ENCODE measurements at places on chromosomes 7 and 10.

DNA sequence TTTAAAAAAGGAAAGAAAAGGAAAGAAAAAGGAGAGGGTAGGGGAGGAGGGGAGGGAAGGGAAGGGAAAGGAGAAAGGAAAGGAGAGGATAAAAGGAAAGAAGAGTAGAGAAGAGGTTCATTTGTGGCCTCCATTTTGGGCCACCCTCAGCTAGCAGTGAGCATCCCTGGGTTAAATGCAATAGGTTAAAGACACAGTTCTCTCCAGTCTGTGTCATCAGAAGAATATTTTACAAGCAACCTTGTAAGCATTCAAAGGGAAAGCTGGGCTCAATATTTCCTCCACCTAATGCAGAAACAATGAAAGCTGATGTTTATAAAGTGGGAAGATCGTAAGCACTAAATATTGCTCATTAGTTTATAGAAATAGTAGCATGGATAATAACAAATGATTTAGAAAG, 219.1 kb upstream of the PITRM1 start:
- no peak for DNase-seq

GRCh38 chr7:70383066-70383782, 748.7 kb upstream of the GALNT17 start:
- DNase-seq, result no peak

DNA sequence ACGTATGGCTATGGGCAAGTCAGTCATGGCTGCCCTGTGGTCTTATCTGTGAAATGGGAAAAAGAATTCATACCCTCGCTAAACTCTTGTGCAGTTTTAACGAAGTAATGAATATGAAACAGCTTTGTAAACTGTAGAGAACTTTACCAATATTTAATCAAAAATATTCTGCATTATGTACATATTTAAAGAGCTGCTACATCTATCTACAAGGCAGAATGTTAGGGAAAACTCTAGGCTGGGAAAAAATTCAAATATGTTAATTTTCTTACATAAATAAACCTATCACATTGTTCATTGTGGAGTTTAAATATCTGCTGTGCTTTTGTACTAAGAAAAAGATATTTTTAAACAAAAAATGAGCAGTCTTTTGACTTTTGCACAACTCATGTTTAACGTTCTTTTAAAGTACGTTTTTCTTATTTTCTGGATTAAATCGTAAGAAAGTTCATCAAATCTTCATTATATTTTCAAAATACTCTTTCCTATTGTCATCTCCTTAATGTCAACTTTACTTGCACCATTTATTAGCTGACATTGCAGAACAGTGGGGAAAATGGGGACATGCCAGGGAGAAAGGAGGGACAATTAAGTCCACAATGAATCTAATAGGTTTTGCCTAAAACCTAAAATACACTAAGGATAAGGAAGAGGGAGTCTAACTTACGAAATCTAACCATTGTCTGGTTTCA, 57.5 kb downstream of the ICA1 start:
- DNase-seq, result no peak

- no peak for DNase-seq
Observed at GRCh38 chr7:83520726-83521125, 128.2 kb downstream of the SEMA3E start.

GRCh38 chr7:34849163-34849960, 187.9 kb downstream of the DPY19L1 start:
- no peak for DNase-seq

GRCh38 chr10:37488792-37489657, 363.6 kb downstream of the ANKRD30A start:
- no peak for DNase-seq

DNA sequence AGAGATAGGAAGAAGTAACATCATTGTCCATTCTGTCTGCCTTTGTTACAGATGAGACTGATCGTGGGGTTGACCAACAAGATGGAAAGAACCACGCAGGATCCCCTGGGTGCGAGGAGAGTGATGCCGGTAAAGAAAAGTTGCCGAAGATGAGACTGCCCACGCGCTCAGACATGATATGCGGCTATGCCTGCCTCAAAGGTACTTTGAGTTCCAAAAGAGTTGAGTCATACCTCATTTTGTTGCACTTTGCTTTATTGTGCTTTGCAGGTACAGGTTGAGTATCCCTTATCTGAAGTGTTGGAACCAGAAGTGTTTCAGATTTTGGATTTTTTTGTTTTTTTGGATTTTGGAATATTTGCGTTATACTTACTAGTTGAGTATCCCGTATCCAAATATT, 12.2 kb upstream of the CLCN1 start:
- DNase-seq, result no peak

GRCh38 chr10:64750672-64751071, 1229.5 kb downstream of the REEP3 start:
- no peak for DNase-seq

- DNase-seq, result no peak
Observed at GRCh38 chr10:91803386-91804125, 5.3 kb downstream of the TNKS2 start.

GRCh38 chr7:37109016-37109683, 339.5 kb downstream of the ELMO1 start:
- DNase-seq, result no peak

- no peak for DNase-seq
Observed at GRCh38 chr10:132446195-132446581, 49.2 kb downstream of the PWWP2B start.

- no peak for DNase-seq
Observed at GRCh38 chr10:130395248-130395936, 259.2 kb downstream of the GLRX3 start.

DNA sequence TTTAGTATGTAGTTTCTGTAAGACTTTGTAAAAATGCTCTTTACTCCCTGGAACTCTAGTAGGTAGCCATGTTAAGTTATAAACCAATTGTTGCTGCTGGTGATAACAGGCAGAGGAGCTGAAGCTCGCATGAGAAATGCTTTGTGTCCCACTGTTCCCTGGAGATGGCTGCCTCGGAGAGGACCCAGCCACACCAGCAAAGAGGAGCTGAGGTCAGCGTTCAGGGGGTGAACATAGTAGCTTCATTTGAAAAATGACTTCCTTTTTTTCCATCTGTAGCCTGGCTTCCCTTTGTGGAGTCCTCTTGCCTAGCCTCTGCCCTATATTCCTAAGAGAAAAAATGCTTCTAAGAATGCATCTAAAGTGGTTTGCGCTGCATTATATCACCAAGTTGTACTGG, 20.3 kb downstream of the CELF2 start:
- no peak for DNase-seq

DNA sequence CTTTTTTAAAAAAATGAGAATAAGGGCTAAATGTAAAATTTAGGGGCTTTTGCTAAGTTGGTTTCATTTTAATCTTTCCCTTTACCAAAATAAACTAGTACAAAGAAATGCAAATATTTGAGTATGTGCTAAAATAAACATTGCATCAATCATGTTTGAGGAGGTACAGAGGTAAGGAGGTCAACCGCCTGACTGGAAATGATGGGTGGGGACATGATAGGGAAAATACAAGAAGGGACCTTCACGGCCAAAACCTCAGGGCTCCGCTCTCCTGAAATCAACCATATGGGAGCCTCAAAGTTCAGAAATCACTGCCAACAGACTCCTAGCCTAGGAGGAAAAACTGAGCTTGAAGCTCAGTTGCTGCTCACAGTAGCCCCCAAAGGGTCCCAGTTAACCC, 207.6 kb downstream of the AHR start:
- no peak for DNase-seq

GRCh38 chr7:150587551-150587950, 20.4 kb downstream of the GIMAP4 start:
- no peak for DNase-seq

- DNase-seq, result no peak
Observed at GRCh38 chr10:99329554-99330346, 594 bp downstream of the CNNM1 start.

GRCh38 chr10:58517081-58517480, 4.4 kb downstream of the BICC1 start:
- DNase-seq, result no peak

DNA sequence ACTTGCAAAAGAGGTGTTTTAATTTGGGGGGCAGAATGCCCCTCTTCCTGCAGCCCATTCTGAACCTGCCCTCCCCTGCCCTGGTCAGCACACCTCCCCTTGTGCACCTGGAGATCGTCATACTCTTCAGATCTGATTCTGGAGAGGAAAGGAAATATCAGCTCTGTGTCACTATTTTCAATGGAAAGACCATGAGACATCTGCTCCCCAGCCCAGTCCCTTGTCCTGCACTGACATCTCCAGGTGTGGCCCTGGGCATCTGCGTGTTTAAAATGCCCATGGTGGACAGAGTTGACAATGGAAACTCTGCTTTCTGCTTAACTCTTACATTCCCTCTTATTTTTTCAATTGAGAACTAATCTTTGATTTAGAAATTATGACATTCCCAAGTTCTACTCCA, 41.6 kb upstream of the RASGEF1A start:
- DNase-seq, result no peak

DNA sequence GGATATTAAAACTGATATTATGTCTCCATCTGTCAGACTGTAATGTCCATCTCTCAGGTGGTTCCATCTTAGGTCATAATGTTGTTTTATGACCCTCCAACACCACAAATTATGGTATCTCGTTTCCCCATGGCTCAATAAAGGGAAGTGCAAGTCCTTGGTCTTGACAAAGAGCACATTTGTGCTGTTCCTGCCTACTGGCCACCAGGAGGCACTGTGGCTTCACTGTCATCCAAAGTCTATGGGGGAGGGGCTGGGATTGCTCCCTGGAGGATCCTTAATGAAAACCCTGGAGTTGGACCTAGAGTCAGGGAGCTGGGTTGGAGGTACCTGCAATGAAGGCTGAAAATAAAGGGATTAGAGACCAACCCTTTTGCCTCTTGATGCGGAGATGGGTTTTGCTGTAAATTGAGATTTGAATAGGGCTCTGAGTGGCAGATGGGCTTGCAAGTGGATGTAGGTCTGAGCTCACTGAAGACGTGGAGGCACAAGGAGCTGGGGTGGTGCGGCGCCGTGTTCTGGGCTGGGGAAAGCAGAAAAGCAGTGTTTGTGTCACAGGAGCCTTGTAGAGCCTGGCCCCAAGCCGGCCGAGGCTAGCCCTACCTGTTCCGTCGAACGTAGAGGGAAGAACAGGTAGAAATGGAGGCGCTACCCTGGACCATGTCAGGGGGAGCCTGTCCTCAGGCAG, 180.5 kb upstream of the PRSS58 start:
- no peak for DNase-seq

DNA sequence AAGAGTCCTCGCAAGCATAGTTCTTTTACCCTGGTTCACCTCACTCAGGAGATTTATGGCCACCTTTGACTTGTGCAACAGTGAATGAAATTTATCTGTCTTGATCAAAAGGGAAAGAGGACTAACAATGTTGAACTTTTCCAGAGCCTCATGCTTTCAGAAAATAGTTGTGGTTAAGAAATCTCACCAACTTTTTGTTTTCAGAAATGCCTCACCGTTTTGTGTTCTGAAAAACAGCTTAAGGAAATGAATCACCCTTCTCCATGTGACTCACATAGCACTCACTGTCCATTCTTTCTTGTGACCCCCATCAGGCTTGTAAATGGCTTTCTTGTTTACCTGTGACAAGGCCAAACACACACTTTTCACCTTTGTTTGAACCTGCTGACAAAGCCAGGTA, 148.6 kb upstream of the FAM3C start:
- no peak for DNase-seq

DNA sequence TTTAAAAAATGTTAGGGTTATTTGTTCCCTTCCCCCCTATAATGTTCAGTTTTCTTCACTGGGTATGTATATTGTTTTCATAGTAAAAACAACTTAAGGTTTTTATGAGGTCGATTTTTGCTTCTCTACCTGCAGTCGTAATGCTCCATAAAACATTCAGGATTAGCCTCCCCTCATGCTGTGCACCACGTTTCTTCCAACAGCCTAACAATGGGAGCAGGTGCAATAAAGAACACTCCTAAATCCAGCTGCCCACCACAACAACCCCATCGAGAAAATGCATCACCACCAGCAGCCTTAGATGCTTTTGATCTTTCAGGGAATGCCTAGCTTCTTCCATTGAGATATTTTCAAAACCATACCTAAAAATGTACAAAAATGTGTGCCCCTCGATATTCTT, 111.1 kb downstream of the ADAM12 start:
- no peak for DNase-seq

GRCh38 chr7:73307436-73307835, 1.2 kb downstream of the NSUN5 start:
- no peak for DNase-seq

DNA sequence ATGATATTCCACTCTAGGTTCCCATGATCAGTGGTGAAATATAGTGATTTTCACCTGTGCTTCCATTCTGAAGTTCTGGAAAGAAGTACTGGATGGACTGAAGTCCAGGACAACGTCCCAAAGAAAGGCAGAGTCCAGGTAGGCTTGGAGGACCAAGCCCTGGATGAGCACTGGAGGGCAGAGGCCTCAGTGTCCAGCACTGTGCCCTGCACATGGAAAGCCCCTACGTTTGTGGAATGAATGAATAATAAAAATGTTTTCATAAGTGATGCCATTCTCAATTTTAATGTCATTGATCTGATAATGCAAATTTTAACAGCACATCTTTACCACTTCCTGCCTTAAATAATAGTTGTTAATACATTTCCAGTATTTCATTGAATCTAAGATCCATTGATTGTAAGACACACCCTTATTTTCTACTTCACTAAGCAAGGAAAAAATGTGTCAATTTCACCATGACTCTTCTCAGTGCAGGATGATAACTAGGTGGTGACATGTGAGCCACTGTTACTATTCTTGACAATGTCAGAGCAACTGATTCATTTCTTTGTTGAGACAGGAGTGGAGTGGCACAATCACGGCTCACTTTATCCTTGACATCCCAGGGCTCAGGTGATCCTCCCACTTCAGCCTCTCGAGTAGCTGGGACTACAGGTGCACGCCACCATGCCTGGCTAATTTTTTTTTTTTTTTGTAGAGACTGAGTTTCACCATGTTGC, 35.2 kb downstream of the ZNF783 start:
- no peak for DNase-seq

DNA sequence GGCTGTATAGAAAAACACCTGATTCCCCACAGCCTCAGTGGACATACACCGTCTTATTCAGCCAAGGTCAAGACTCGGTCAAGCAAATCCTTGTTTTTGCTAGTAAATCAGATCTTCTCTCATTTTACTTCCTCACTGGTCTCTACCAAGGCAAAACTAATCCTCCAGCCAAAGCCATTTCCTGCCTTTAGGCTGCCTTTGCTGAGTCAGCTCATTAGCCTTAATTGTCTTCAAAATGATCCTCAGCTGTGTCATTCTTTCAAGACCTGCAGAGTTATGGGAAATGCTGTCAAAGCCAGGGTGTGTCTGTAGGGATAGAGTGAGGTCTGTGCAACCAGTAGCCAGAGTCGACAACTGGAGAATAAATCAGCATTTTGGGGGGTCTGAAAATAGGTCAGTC, 107.2 kb upstream of the FAM180A start:
- DNase-seq, result no peak

GRCh38 chr7:35695473-35695850, 527 bp upstream of the HERPUD2 start:
- no peak for DNase-seq

DNA sequence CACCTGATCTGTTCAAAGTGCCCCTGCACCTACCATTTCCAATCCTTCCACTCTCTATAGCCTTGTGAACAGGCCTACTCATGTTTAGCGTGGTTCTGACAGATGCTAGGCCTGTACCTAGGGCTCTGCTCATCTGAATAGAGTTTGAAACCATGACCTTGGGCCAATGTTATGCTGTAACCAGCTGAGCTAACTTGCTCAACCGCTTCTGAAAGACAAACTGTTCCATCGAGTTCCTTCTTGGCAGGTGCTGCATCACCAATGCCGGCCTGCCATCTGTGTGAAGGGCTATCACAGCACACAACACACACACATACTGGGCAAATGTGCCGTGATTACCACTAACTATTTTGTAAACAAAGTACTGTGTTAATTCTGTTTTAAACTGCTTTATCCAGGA, 419.0 kb upstream of the GALNT17 start:
- no peak for DNase-seq

- DNase-seq, result no peak
Observed at GRCh38 chr10:110571093-110571743, 3.7 kb downstream of the SMC3 start.

Data from activated naive CD4-positive, alpha-beta T cell (primary cell).